ENCODE measurements at places on chromosomes 2 and 18.

- DNase-seq = no peak
These were observed 30.0 kb downstream of the PPP3R1 start for GRCh38 chr2:68222287-68222686.

DNA sequence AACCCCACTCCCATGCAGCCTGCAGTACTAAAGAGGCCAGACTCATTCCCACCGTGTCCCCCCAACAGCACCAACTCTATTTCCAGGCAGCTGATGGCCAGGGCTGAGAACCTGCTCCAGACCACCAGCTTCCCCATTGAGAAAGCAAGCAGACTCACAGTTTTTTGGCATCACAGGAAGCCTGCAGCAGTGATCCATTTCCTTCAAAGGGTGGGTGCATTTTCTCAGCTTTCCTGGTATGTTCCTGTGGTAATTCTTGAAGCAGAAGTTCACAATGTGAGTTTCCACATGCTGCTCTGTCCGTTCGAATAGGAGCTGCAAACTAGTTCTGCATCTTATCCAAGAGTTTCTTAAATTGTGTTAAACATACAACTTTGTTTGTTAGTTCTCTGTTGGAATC is 1249.6 kb upstream of the FAM98A start:
- DNase-seq = no peak

DNA sequence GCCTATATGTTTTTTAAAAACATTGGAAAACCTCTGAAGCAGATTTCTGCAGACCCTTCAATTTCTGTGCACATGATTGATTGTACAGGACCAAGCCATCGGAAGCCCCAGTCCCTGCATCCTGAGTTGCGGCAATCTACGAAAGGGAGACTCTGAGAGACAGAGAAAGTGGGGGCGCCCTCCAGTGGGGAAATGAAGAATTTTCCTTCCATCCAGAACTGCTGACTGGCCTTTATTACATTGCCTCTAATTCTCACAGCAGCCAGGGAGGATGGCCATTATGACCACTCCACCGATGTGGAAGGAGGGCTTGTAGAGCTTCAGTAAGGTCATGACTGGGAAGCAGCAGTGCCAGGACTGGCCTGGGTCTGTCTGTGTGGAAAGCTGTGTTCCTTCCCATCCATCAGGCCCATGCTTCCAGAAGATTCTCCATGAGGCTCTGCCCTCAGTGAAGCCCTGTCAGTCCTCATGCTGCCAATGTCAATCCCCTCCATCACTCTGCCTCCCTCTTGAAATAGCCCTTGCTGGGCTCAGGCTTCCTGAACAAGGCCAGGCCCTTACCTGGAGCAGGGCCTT is 20.0 kb upstream of the RESP18 start:
- peak; percentile 53 for DNase-seq

GRCh38 chr18:70468861-70469547 is 180.2 kb downstream of the SOCS6 start:
- no peak for DNase-seq

DNA sequence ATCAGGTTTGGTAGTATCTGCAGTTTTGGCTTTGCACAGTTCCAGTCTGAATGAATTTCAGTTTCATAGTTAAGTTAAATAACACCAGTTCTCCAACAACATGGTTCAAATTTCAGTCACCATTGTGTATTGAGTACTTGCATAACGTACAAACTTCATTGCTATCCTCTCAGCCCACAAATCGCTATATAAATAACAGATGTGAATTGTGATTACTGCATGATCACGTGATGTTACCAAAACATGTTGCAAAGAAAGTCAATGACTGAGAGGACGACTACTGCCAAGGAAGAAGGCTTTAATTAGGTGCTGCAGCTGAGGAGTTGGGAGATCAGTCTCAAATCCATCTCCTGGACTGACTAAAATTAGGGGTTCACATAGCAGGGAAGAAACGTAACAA is 48.2 kb downstream of the COL4A4 start:
- DNase-seq = no peak

DNA sequence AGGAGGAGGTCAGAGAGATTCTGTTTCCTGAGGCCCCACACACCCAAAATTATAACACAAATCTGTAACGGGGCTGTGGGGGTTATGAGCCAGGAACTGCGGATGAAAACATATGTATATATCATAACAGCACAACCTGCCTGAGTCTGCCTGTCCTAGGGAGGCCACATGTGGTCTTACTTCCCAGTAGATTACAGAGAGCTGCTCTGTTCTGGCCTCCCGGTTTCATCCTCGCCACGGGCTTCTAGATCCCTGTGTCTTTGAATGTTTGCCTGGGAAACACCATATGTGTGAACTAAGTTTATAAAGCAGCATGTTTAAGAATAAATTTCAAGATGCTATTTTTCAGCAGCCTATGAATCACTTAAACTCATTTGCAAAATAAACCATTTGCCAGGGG is 124.0 kb downstream of the TMEM200C start:
- DNase-seq = no peak

Data from amygdala (tissue), 56 donors.